ENCODE measurements at places on chromosomes 6 and 20. TPM values are rescaled to one million over a fixed set of nuclear protein-coding genes. Genes with fewer than 3 reads are reported as not detected.

CCN6 gene
- 0.48 TPM for polyA plus RNA-seq

RIPK1 gene
- 15.3 TPM for polyA plus RNA-seq

TAGAP gene
- polyA plus RNA-seq: not detected

TMEM151B gene
- polyA plus RNA-seq: not detected

GNAS gene
- polyA plus RNA-seq: 421 TPM

C6orf15 gene
- not detected for polyA plus RNA-seq

TSPO2 gene
- not detected for polyA plus RNA-seq

SLC22A16 gene
- polyA plus RNA-seq: not detected

AVP gene
- polyA plus RNA-seq: not detected

REM1 gene
- polyA plus RNA-seq: not detected

ALDH8A1 gene
- polyA plus RNA-seq: not detected

SALL4 gene
- polyA plus RNA-seq: not detected

EIF6 gene
- polyA plus RNA-seq: 245 TPM

SKIC2 gene
- 46.9 TPM for polyA plus RNA-seq

SLC22A7 gene
- not detected for polyA plus RNA-seq

FAM217A gene
- not detected for polyA plus RNA-seq

DEFB110 gene
- not detected for polyA plus RNA-seq

SLC32A1 gene
- polyA plus RNA-seq: not detected

MANEA gene
- polyA plus RNA-seq: 12.3 TPM

WFDC12 gene
- not detected for polyA plus RNA-seq

Measured in GM23248 (cell line).